ENCODE measurements at places on chromosomes 13 and 19.

- no peak for DNase-seq
Observed at GRCh38 chr19:51026554-51026831, at the start of gene KLK11. Gene KLK11, minus strand, starts transcription at chr19:51026616. Its CDS starts 985 bp downstream, at chr19:51025631.

GRCh38 chr13:39251340-39251739 lies 213.1 kb downstream of the NHLRC3 start:
- DNase-seq: no peak

GRCh38 chr19:31378404-31378803 lies 29.2 kb upstream of the TSHZ3 start:
- DNase-seq: peak; percentile 96

GRCh38 chr19:41263042-41263849 lies 926 bp upstream of the HNRNPUL1 start:
- DNase-seq: peak; percentile 82

DNA sequence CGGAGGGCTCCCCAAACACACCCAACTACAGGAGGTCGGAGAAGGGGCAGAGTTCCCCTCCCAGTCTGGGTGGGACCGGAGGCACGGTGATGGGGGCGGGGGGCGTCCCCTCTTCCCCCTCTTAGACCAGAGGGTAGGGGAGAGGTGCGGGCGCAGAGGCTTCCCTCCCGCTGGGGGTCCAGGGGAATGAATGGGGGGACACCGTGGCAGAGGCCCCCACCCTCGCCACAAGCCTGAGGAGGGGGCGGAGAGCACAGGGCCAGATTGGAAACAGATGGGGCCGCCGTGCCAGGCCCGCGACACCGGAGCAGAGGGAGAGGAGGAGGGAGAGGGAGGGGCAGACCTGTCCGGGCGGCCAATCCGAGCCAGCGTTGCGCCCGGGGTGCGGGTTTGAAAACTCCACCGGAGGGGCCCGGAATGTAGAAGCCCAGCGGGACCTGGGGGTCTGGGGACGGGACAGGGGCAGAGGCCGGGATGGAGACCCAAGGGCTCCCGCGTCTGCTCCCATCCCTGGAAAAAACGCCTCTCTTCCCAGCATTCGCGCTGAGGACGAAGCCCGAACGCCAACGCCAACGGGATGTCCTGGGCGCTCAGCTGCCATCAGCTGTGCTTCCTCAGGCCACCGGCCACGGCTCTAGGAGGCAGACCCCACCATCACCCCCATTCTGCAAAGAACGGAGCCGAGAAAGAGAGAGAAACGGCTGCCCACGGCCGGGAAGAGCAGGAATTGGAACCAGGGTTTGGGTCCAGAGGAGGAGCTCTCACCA lies 46.8 kb downstream of the PTPRS start:
- DNase-seq: peak; percentile 20

DNA sequence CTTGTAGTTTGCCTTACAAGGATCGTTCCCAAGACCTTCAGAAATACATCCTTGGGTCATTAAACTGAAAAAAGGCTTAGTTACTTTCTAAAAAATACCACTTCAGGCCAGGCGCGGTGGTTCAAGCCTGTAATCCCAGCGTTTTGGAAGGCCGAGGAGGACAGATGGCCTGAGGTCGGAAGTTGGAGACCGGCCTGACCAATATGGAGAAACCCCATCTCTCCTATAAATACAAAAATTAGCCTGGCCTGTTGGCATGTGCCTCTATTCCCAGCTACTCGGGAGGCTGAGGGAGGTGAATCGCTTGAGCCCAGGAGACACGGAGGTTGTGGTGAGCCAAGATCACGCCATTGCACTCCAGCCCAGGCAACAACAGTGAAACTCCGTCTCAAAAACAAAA lies 2.2 kb upstream of the ZNF28 start:
- DNase-seq: no peak

GRCh38 chr13:110346661-110347067 lies 39.6 kb downstream of the COL4A2 start:
- no peak for DNase-seq

DNA sequence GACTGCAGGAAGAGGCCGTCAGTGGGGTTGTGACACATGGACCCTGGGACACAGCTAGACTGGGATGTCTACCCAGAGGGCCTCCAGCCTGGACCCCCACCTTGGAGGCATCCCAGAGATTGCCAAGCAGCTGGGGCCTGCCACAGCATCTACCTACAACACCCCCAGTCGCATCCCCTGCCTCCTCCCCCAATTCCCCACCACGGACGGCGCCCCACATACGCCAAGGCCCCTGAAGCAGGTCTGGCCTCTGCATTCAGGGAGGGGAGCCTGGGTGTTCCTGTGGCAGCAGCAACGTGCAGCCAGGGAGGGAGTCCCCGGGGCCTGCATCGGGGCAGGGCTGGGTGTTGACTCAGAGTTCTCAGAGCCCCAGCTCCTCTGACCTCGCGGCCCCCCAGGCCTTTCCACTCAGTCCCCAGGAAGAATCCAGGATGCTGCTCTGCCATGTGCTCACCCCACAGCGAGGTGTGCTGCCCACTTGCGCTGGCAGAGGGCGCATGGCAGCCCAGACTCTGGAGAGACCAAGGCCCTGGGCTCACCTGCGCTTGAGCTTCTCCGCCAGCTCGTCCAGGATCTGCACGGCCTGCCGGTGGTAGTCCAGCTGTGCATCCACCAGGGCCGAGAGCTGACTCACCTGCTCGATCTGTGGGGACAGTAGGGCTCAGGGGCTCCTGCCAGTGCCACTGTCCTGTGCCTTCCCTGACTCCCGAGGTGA lies 19.6 kb downstream of the MPND start:
- no peak for DNase-seq

DNA sequence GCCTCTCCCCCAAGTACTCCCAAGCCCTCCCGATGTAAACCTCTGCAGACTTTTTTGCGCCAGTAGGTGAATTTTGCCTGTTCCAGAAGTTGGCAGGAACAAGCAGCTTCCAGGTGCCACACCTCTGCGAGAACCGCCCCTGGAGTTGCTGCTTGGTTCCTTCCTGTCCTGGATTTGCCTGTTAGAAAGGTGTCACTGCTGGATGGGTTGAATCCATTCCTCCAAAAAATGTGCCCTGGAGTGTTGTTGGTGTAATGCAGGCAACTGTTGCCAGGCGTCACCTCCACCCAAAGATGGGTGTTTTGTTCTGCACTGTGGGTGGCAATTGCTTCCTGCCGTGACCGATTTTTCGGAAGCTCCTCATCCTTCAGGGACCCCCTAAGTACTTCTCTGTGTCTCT lies 5.7 kb downstream of the PGPEP1 start:
- DNase-seq: no peak

DNA sequence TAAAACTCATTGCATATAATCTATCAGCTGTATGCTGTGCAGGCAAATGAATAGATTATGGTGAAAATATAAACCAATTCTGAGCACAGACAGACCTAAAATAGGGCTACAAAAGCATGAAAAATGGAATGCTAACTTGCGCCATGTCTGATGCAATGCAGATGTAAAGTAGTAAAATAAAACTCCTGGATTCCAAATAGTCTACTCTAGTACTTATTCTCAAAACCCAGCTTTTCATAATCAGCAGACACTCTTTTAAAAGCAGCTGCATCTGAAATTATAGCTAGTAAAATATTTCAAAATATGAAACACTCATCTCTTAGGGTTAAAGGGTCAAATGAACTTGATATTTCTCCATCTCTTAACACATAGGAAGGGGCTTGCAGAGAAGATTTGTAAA lies 4.7 kb upstream of the POMP start:
- DNase-seq: no peak

- peak; percentile 12 for DNase-seq
Observed at GRCh38 chr13:112879283-112879833, 89.7 kb upstream of the MCF2L start.

DNA sequence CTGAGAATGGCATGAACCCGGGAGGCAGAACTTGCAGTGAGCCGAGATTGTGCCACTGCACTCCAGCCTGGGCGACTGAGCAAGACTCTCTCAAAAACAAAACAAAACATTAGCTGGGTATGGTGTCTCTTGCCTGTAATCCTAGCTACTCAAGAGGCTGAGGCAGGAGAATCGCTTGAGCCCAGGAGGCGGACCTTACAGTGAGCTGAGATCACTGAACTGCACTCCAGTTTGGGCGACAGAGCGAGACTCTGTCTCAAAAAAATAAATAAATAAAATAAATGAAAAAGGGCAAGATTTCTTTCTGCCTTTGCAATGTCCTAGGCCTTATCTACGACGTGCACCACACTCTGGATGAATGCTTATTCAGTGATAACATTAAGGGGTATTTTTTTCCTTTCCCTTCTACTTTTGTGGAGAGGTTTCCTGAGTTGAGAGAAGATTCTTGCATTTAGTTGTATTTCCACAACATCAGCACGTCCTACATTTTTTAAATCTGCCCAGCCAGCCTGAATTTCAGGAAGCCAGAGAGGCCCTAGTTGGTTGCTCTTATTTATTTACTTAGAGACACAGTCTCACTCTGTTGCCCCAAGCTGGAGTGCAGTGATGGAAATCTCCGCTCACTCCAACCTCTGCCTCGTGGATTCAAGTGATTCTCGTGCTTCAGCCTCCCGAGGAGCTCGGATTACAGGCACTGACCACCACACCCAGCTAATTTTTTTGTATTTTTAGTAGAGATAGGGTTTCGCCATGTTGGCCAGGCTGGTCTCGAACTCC lies 26.1 kb upstream of the OR1M1 start:
- no peak for DNase-seq

GRCh38 chr19:19460761-19461265 lies 54.5 kb downstream of the TSSK6 start:
- peak; percentile 6 for DNase-seq

- no peak for DNase-seq
Observed at GRCh38 chr19:47465957-47466356, 5.7 kb downstream of the SLC8A2 start.

- DNase-seq: peak; percentile 49
Observed at GRCh38 chr19:1942078-1942933, 1.3 kb downstream of the CSNK1G2 start.

DNA sequence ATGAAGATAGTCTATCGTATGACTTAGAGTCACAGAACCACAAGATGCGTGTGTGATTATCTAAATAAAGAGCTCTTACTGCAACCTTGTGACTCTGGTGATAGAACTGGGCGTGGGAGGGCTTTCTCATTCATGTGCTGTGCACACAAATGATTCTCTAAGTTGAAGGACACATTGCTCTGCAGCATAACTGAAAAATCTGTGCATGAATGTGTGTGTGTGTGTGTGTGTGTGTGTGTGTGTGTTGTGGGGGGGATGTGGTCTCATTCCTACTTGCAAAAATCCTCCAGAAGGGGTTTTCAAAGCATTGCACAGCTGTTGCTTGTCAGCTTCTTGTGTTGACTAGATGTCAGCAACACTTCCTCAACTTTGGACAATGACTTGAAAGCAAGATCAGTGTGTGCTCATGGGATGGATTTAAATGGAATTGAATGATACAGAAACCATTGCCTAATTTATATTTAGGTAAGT lies 22.4 kb downstream of the LRCH1 start:
- DNase-seq: no peak

- no peak for DNase-seq
Observed at GRCh38 chr13:70969321-70969720, 861.1 kb upstream of the KLHL1 start.

DNA sequence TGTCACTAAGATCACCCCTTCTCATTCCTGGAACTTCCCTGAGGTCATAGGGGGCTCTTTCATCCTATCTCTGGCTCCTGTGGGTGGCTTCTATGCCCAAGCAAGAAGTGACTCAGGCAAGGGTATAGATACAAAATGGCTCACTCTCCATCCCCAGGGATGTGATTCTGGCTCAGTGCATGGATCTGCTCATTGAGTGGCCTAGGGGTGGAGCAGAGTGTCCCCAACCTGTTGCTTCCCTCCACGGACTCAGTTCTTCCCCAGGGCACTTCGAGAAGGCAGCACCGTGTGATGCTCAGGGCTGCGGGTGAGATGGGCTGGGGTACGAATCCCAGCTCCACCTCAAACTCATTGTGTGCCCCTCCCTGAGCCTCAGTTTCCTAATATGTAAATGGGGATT lies 136.4 kb downstream of the PTPRS start:
- DNase-seq: no peak

- no peak for DNase-seq
Observed at GRCh38 chr13:114328034-114328433, 13.7 kb downstream of the CHAMP1 start.

DNA sequence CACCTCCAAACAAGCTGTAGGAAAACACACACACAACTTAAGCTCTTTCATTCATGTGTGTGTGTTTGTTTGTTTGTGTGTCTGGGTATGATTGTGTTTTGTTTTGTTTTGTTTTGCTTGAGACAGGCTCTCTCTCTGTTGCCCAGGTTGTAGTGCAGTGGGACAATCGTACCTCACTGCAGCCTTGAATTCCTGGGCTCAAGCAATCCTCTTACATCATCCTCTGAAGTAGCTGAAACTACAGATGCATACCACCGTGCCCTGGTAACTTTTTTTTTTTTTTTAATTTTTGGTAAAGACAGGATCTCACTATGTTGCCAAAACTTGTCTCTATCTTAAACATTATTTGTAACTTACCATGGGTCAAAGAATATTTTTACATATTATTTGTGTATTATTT lies 431.7 kb downstream of the SLITRK1 start:
- DNase-seq: no peak

All from HFFc6 (cell line).